ENCODE measurements at places on chromosomes 5 and 9. TPM values are rescaled to one million over a fixed set of nuclear protein-coding genes. Genes with fewer than 3 reads are reported as not detected.
A peak's percentile ranks its signal among the peaks of the same experiment; 100 is the strongest.

- H3K36me3 ChIP-seq = no peaks in the 10 kb centered on the region
- DNase-seq = no peak
- H3K27me3 ChIP-seq = no peaks in the 10 kb centered on the region
These were observed 36.5 kb upstream of the NTNG2 start for GRCh38 chr9:132125361-132125760.

GRCh38 chr9:80326105-80326504 lies 754.3 kb downstream of the TLE4 start:
- H3K27ac ChIP-seq = no peak overlapping the region
- H3K27me3 ChIP-seq = no peaks in the 10 kb centered on the region
- H3K4me1 ChIP-seq = peaks cover 1% of the 10 kb centered on the region
- no peak for DNase-seq

- H3K36me3 ChIP-seq = no peaks in the 10 kb centered on the region
- no peaks in the 10 kb centered on the region for H3K27me3 ChIP-seq
- H3K27ac ChIP-seq = no peak overlapping the region
- no peak overlapping the region for H3K4me3 ChIP-seq
- no peak for DNase-seq
These were observed 5.1 kb upstream of the RAB14 start for GRCh38 chr9:121206516-121207370.

DNA sequence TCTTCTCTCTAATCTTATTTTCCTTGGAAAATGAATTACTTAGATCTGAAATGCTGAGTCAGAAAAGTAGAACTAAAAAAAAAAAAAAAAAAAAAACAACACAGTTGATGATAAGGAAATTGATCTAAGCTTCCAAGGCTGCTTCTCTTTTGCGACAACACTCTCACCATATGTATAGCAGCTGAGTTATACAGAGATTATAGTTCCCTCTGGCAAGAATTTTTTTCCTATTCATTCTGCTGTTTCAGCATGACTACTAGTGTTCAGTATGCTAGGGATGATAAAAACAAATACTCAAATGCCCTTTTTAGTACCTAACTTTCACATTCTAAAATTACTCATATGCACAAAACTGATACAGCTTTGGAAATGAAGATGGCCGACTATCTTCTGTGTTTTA lies 267.3 kb downstream of the MLLT3 start:
- H3K4me1 ChIP-seq = no peaks in the 10 kb centered on the region
- H3K27me3 ChIP-seq = no peaks in the 10 kb centered on the region
- H3K4me3 ChIP-seq = no peak overlapping the region
- H3K27ac ChIP-seq = no peak overlapping the region
- H3K36me3 ChIP-seq = no peaks in the 10 kb centered on the region

- no peak overlapping the region for H3K27ac ChIP-seq
- no peaks in the 10 kb centered on the region for H3K36me3 ChIP-seq
These were observed 82.2 kb upstream of the NFIB start for GRCh38 chr9:14396171-14396570.

- H3K4me3 ChIP-seq = no peak overlapping the region
- DNase-seq = no peak
- H3K4me1 ChIP-seq = peaks cover 2% of the 10 kb centered on the region
- H3K27me3 ChIP-seq = no peaks in the 10 kb centered on the region
- H3K36me3 ChIP-seq = no peaks in the 10 kb centered on the region
- no peak overlapping the region for H3K27ac ChIP-seq
These were observed 88.6 kb upstream of the AGXT2 start for GRCh38 chr5:35136386-35136785.

GRCh38 chr5:11139217-11139865 lies 378.3 kb upstream of the DAP start:
- H3K27me3 ChIP-seq = no peaks in the 10 kb centered on the region
- H3K36me3 ChIP-seq = no peaks in the 10 kb centered on the region
- DNase-seq = no peak
- H3K4me1 ChIP-seq = no peaks in the 10 kb centered on the region
- no peak overlapping the region for H3K27ac ChIP-seq
- no peak overlapping the region for H3K4me3 ChIP-seq

DNA sequence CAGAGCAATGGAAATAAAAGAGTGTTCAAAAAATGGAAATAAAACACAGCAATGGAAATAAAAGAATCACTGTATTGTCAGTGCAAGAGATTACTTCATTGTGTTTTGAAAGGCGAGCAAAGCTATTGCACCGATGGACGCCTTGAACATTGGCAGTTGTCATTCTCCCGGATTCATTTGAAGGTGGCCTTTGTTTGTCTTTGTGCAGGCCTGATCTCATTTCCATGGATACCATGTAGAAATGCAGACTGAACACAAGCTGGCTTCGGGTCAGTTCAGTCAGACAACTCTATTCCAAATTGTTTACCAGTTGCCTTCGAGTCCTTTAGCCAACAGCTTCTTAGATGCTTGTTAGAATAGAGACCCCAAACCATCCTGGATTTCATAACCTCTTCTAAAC lies 8.3 kb downstream of the ITGA2 start:
- no peak for DNase-seq
- no peaks in the 10 kb centered on the region for H3K4me1 ChIP-seq
- H3K36me3 ChIP-seq = no peaks in the 10 kb centered on the region
- H3K27ac ChIP-seq = no peak overlapping the region
- H3K27me3 ChIP-seq = no peaks in the 10 kb centered on the region

DNA sequence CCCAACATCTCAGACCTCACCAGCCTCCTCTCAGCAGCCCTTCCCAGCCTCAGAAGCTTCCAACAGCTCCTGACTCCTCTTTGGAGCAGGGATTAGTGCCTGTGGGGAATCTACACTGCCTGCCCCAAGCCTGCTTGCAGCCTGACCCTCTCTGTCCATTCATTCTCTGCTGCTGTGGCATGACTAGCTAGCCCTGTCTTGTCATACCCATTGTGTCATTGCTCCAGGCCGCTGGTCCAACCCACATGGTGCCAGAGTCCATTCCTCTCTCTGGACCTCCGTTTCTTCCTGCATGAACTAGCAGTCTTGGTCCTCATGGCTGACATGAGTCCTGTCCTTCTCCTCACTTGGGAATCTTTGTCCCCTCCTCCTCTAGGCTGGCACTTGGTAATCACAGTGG lies 12.8 kb upstream of the RXRA start:
- H3K36me3 ChIP-seq = no peaks in the 10 kb centered on the region
- peaks cover 6% of the 10 kb centered on the region for H3K4me1 ChIP-seq
- H3K4me3 ChIP-seq = no peak overlapping the region
- peak; percentile 12 for DNase-seq

GRCh38 chr5:59198365-59198764 lies 615.5 kb downstream of the RAB3C start:
- DNase-seq = no peak
- no peaks in the 10 kb centered on the region for H3K4me1 ChIP-seq
- no peaks in the 10 kb centered on the region for H3K36me3 ChIP-seq
- H3K27ac ChIP-seq = no peak overlapping the region
- peaks cover 4% of the 10 kb centered on the region for H3K27me3 ChIP-seq
- H3K4me3 ChIP-seq = no peak overlapping the region

MAPKAP1 gene
- total RNA-seq = 57.5 TPM

PITX1 gene
- total RNA-seq = 0.95 TPM

SCGB3A2 gene
- total RNA-seq = not detected

CDH9 gene
- not detected for total RNA-seq

GABRA6 gene
- total RNA-seq = not detected

All from ovary (tissue), 10 donors.